T-helper 22 cell (primary cell): ENCODE measurements at places on chromosomes 3 and 15.

GRCh38 chr3:73385568-73385967 lies 239.2 kb downstream of the PDZRN3 start:
- no peak for DNase-seq

DNA sequence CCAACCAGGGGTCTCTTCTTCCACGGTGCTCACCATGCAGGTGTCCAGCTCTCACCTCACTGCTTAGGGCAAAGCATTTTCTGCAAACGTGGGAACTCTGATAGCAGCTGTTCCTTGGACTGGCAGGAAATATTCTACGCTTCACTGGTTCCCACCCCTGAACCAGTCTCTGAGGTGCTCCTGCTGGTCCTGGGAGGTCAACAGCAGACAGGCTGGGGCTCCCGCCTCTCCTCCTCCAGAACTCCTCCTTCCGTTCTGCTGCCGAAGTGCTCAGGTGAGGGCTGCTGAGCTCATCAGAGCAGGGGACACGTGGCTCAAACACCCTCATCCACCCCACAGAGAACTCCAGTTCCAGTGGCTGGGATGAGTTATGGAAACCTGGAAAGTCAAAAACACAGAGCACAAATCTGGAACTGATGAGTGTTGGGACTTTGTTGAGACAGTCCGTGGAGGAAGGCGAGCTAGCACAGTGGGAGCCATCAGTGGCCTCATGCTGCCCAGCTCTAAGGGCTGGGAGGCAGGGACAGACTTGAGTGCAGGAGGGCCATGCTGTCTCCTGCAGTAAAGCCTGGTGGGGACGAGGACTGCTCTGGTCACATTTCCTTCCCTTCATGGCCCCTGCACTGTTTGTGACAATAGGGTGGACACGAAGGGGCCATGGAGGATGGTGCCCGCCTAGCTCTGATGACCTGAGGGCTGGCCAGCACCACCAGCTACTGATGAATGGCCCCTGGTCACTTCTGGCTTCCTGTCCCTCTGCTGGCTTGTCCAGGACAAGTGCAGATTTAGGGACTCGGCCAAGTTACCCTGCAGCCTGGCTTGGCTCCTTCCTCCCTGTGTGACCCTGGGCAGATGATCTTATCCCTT lies 137.8 kb downstream of the KLF13 start:
- no peak for DNase-seq

GRCh38 chr15:52529341-52529924 lies 753 bp upstream of the MYO5A start:
- no peak for DNase-seq

GRCh38 chr3:71859123-71859519 lies 74.2 kb upstream of the PROK2 start:
- no peak for DNase-seq
